AG09319 (cell line): ENCODE measurements at places on chromosomes 11 and 22.

DNA sequence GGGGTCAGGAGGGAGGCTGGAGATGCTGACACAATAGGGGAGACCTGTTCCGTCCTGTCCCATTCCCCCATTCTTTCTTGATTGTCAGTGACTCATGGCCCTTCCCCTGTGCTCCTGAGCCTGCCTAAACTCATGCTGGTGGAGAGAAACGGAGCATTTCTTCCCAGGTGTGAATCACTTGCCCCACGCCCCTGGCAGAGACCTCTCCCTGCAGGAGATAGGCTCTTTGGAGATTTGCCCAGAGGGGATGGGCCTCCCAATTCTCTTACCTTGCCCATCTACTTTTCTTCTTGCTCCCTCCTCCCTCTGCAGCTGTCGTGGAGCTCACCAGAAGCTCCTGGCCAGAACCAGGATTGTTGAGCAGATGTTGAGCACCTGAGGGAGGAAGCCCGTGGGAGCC is 121.9 kb upstream of the OR9Q1 start:
- DNase-seq: no peak

DNA sequence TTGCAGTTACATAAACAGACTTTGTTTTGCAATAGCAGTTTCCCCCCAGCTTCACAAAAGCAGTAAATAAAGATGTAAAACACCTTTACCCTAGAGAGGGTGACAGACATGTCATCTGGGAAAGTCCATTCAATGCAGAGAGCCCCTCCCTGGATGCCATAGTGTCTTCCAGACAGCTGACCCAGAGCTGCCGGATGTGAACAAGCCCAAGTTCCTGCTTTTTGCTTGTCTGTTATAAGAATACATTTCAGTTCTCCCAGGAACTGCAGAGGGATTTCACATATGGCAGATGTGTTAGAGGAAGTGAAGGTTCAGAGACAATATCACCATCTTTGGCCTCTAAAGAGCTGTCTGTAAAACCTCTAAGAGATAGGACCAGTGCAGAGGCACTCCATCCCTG is 48.9 kb downstream of the RELT start:
- DNase-seq: no peak

GRCh38 chr11:19705936-19706335 is 6.7 kb upstream of the NAV2 start:
- no peak for DNase-seq

DNA sequence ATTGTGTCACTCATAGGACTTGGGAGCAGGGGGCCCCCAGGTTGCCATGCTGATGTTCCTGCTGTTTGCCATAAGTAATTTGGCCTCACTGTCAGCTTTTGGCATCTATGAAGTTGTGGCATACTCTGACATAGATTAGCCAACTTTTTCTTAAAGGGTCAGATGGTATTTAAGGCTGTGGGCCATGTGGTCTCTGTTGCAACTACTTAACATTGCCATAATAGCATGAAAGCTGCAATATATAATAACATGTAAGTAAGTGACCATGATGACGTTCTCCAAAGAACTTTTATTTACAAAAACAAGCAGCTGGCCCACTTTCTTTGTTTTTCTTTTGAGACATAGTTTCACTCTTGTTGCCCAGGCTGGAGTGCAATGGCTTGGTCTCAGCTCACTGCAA is 2.2 kb upstream of the TMEM216 start:
- DNase-seq: no peak

- DNase-seq: no peak
Measured at GRCh38 chr22:46596819-46597218, 23.4 kb upstream of the GRAMD4 start.

DNA sequence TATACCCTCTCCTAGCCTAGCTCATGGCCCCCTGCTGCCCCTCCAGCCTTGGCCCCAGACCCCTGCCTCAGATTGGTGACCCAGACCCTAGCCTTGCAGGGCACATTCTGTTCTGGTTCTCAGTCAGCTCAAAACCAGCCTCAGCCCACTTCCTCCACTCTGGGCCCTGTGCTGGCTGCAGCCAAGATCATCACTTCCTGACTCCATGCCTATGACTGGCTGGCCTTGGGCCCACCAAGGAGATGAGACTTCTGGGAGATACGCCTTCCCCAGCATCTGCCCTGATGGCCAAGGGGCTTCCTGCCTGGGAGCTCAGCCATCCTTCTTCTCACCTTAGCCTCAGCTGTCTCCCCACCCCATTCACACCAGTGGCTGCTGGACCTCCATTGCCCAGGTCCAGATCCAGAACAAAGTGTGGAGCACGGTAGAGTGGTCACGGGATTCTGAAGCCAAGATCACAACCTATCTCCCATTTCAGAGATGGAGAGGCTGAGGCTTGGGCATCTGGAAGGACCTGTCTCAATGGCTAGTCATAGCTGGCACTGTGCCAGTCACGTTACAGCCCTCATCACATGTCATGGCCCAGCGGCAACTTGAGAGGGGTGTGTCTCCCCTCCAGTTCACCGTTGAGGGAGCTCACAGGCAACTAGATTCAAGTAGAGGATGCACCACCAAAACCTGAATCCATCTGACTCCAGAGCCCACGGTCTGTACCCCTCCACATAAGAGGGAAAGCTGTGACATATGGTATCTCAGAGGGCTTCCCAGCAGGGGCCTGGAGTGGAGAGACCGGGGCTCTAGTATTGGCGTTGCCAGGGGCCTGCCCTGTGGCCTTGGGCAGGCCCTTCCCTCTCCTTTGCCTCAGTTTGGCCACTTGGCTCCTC is 43.0 kb upstream of the KLHL35 start:
- DNase-seq: no peak

DNA sequence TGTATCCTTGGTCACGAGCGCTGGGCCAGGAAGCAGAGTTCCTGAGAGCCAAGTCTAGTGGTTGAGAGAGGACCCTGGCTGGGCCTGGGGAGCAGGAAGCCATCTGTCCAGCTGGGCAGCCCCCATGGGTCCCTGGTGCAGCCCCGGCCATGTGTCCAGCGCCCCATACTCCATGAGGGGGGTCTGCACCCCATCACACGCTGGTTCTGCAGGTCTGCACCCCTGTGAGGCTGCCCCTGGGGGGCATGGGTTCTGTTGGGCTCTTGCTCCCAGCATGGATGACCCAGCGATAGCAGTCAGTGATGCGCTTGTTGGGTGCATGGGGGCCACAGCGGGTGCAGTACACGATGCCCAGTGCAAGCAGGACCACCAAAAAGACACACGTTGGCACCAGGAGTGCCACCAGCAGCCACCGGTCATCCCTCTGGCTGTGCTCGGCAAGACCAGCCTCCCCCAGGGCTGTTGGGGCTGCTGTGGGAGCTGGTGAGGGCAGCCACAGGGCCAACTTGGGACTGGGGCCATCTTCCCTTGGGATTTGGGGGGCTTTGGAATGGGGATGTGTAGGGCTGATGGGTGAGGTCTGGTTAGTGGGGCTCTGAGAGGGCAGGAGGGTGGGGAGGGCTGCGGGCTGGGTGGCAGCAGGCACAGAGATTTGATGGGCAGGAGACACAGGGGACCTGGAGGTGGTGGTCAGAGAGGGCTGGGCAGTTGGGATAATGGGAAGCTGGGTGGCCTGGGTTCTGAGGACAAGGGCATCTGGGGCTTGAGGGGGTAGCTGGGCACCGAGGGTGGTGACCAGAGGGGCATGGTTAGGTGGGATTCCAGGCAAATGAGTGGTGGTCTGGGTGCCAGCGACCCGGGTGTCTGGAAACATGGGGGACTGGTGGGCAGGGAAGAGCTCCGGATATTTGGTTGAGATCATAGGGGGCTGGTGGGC is 2.0 kb downstream of the CD248 start:
- no peak for DNase-seq

GRCh38 chr11:113179181-113179704 is 135.1 kb upstream of the TTC12 start:
- no peak for DNase-seq

DNA sequence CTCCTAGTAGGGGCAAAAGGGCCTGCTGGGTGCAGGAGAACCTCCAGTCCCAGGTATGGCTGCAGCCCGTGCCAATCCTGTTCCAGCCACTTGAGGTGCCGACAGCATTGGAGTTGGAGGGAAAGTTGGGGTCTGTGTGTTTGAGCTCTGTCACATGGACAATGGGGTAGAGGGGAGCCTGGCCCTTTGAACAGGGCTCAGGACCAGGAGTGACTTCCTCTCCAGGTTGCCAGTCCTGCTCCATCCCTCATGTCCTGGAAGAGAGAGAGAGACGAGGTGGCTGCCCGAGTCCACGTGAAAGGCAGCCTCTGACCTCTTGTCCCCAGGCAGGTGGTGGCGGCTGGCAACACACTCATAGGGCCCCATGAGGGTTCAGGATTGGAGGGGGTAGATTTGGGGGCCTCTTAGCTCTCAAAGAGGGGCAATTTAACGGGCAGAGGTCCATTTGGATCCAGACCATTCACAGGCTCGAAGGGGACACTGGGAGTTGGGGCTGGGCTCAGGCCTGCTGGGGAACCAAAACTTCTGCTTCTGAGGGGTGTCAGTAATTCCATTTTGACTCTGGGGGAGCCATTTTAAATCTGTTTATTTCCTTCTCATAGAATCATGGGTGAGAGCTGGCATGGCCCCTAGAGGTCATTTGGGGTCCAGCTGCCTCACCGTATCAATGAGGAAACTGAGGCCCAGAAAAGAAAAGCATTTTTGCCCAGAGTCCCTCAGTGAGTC is 4.1 kb downstream of the ADORA2A start:
- no peak for DNase-seq

GRCh38 chr11:35787626-35788025 is 125.1 kb downstream of the TRIM44 start:
- DNase-seq: no peak

- no peak for DNase-seq
Measured at GRCh38 chr22:36244522-36245391, 5.4 kb upstream of the APOL2 start.

DNA sequence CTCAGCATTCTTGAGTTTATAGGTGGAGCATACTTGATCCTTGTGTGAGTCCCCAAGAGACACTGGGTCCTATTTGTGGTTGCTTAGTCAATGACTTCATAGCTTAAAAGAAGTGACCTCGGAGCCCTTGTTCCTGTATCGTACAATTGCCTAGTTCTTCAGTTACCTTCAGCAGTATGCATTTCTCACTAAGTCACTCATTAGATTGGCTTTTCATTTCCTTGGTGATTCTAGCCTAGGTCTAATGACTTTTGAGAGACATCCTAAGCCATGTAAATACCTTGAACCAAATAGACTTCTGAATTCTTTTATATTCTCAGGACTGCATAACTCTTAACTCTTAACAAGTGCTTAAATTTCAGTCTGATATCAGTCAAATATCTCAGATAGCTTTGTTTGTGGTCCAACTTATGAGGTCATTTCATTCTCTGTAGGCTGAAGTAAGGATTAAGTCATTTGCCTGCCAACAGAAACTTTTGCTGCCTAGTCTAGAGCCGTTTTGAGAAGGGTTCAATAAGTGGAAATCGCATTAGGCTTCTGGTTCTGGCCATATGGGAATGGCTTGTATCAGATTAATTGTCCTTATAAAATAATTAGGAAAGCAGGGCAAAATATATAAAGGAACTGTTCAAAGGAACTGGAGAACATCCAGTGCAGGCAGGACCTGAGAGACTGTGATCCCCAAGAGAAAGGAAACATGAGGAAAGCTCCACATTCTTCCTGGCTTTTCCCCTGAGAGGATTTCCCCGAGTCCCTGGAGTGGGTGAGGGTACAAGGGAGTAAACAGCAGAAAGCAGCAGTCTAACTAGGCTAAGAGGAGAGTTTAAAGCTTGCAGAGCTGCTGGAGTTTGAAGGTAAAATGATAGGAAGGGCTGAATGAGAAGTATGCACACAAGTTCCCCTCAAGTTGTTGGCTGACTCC is 39.9 kb downstream of the TRAF6 start:
- DNase-seq: no peak

DNA sequence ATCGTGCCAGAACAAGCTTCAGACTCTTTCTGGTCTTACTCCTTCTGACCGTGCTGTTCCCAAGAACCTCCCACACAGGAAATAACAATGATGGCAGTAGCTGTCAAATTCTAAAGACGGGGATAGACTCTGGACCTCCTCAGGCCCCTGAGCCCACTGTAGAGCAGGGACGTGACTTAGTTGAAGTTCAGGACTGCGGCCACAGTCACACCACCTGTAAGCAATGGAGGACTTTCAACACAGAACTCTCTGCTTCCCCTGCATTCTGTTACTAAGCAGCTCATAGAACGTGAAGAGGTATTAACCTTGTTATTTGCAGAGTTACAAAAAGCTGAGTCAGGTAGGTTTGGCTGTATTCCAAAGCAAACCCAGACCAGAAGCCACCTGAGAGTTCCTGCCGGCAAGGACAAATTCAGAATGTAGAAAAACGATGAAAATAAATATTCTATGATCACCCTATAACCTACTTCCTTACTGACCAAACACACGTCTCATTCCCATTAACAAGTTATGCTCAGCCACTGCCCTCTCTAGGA is 12.7 kb downstream of the TMEM45B start:
- no peak for DNase-seq

DNA sequence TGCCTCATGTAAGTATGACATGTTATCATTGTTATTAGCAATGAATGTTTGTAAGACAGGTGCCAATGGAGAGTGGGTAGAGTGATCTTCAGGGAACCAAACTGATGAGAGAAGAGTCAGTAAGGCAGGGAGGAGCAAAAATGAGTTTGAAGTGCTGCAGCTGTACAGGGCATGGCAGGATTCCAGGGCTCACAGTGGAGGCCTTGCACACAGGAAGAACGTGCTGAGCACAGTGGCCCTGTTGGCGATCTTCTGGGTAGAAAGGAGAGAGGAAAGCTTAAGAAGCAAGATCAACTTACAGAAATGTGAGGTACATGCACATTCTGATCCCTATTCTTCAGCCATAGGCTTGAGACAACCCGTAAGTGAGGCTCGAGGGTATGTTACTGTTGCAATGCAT is 219.3 kb upstream of the TMEM45B start:
- no peak for DNase-seq

- DNase-seq: no peak
Measured at GRCh38 chr11:88337181-88337986, at the start of gene CTSC. Gene CTSC (minus strand): TSS chr11:88337736. CDS start chr11:88337672, 64 bp downstream.

DNA sequence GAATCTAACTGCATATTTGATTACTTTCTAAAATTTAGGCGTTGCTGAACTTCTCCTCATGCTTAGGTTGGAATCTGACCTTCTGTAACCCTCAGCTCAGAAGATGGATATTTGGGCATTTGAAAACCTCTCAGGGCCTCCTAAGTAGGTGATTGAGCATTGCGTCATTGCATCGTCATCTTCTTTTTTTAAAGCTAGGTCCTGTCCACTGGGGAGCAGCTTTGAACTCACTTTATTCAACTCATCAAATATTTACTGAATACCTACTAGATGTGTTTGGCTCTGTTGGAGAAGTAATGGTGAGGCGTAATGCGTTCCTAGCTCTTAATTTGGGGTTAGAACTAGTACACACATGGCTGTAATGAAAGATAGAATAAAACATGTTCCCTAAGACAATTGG is 56.8 kb downstream of the ZBTB16 start:
- DNase-seq: no peak

- DNase-seq: no peak
Measured at GRCh38 chr11:43576320-43576802, 104.2 kb upstream of the HSD17B12 start.
